B cell (primary cell): ENCODE measurements at places on chromosomes 1 and 21. TPM values are rescaled to one million over a fixed set of nuclear protein-coding genes. Genes with fewer than 3 reads are reported as not detected.

The SPRR2G gene
- total RNA-seq, result not detected in 2 replicates

DNA sequence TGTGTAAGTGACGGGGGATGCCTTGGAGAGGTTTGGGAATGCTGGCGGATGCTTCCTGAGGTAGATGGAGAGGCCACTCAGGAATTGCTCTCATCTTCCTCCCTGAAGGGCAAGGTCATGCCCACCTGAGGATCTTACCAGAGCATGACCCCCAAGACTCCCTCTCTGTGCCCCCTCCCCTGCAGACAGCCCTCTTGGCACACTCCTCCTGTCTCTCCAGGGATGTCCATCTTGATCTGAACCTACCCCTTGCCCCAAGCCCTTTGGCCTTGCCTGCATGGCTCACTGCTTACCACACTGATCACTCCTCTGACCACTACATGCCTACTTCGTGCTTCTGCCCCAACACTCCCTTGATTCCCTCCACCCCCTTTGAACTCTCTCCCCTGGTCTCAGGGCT is 17.9 kb upstream of the MPL start:
- H3K36me3 ChIP-seq, result no peaks in the 10 kb centered on the region
- no peak overlapping the region for H3K4me3 ChIP-seq
- H3K27me3 ChIP-seq, result no peaks in the 10 kb centered on the region
- no peak overlapping the region for H3K27ac ChIP-seq
- H3K4me1 ChIP-seq, result no peaks in the 10 kb centered on the region

The KCNK2 gene
- not detected in 2 replicates for total RNA-seq

GRCh38 chr1:222224636-222225315 is 323.1 kb downstream of the HHIPL2 start:
- no peaks in the 10 kb centered on the region for H3K27me3 ChIP-seq
- no peaks in the 10 kb centered on the region for H3K4me1 ChIP-seq
- DNase-seq, result no peak
- no peak overlapping the region for H3K27ac ChIP-seq
- no peak overlapping the region for H3K4me3 ChIP-seq

The S100A7A gene
- total RNA-seq, result not detected in 2 replicates

The CACHD1 gene
- not detected in 2 replicates for total RNA-seq

The DIRAS3 gene
- not detected in 2 replicates for total RNA-seq

GRCh38 chr1:36708587-36708986 is 225.9 kb upstream of the CSF3R start:
- H3K4me1 ChIP-seq, result peaks cover 3% of the 10 kb centered on the region
- peaks cover 14% of the 10 kb centered on the region for H3K27me3 ChIP-seq
- H3K27ac ChIP-seq, result no peak overlapping the region
- H3K36me3 ChIP-seq, result no peaks in the 10 kb centered on the region
- DNase-seq, result no peak

The MYBPH gene
- total RNA-seq, result not detected in 2 replicates
